Mesenteric fat pad (tissue), 1 donor: ENCODE measurements at places on chromosomes 5 and 9. TPM values are rescaled to one million over a fixed set of nuclear protein-coding genes. Genes with fewer than 3 reads are reported as not detected.

DNA sequence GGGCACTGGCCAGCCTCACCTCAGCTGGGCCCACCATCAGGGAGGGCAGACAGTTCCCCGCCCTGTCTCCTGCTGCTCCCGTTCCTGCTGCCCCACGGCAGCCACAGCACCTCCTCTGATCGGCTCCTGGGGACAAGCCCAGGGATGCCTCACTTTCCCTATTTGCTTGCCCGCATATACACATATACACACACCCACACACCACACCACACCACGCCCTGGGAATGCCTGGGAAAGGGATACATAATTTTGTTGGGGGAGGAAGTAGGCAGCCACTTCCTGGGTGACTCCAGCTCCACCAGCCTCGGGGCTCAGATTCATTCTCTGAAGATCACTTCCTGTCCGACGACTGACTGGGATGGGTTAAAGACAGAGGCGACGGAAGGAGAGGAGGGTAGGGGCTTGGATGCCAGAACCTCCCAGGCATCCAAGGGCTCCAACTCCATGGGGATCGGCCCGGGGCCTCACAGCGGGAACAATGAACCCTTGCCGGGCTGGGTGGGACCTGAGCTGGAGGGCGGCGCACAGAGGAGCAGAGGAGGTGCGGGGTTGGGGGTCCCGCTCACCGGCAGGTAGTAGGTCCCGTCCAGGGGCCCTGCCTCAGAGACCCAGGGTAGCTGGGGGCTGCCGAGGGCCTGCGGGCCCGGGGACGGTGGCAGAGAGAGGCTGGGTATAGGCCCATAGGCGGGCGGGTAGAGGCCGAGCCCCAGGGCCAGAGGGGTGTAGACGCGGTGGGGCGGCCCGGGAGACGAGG lies 2.0 kb upstream of the MZB1 start:
- DNase-seq: no peak

DNA sequence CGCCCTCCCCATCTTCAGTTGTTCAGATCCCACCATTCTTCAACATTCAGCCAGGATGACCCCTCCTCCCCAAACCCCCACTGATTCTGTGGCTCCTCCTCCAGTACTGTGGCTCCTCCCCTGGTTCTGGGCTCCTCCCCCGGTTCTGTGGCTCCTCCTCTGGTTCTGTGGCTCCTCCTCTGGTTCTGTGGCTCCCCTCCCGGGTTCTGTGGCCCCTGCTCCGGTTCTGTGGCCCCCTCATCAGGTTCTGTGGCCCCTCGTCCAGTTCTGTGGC lies 32.8 kb downstream of the C5orf15 start:
- DNase-seq: no peak

- no peak for DNase-seq
These were observed 31.6 kb upstream of the TENT4A start for GRCh38 chr5:6681682-6682081.

GRCh38 chr9:36250079-36250478 lies 8.2 kb downstream of the GNE start:
- DNase-seq: no peak

DNA sequence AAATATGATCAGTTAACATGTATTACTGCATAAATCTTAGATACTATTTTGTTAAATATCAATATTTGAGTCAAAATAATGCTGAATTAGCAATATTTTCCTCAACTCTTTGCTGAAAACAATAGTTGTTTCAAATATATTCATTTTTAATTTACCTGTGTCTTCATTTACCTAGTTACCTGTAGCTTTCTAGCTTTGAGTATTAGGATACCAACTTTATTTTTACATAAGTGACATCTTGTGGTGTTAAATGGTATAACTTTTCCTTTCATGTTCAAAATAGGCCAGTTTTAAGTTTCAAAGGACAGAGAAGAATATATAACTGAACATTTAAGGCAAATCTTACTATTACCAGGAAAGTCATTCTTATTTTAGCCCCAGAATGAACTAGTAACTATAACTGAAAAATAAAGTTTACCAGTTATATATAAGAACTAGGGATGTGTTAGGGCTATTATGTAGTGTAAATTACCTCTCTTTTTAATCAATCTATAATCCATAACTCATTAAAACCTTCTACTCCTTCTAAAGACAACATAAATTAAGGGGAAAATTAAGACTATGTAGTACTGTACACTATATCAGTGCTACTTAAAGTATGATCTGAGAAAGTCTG lies 25.3 kb downstream of the AP3B1 start:
- no peak for DNase-seq

DNA sequence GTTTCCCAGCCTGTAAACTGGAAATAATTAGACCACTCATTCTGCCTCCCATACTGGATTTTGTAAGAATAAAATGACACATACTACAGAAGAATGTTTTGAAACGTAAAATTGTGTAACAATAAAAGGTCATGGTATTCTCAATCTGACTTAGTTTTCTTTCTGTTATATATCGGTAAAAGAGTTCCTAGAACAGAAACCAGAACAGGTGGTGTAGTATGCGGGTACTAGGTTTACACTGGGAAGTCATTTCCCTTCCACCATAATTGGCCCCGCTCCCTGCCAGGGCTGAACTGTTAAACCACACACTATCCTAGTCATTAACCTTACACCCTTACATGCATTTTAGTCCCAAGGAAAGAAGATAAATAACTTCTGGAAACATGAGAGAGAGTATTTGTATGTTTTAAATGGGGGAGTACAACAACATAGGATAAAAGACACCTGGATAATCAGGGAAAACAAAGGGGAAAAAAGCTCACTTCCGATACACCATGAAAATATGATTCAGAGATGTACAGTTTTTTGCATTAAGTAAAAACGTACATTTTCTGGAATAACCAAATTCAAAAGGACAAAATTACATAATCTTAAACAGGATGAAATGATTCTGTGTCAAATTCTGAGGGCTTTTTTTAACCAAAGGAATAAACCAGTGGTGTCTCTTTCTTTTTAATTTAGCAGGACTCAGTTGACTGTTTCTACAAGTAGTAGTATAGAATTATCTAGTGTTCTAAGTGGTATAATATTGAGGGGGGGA lies 199.7 kb downstream of the GLIS3 start:
- no peak for DNase-seq

GRCh38 chr9:92637326-92637725 lies 32.6 kb downstream of the IPPK start:
- DNase-seq: peak; percentile 82

GRCh38 chr5:119032656-119033055 lies 38.2 kb upstream of the DMXL1 start:
- no peak for DNase-seq

DNA sequence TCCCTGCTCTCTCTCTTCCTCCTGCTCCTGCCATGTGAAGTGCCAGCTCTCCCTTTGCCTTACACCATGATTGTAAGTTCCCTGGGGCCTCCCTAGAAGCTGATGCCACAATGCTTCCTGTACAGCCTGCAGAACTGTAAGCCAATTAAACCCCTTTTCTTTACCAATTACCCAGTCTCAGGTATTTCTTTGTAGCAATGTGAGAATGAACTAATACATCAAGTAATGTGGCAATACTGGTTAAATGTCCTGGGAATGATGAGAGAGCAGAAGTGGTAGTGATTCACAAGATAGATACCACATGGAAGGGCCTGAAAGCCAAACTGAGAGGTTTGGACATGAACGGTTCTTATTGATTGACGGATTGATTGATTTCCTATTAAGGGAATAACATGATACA lies 62.6 kb upstream of the IL12B start:
- no peak for DNase-seq

DNA sequence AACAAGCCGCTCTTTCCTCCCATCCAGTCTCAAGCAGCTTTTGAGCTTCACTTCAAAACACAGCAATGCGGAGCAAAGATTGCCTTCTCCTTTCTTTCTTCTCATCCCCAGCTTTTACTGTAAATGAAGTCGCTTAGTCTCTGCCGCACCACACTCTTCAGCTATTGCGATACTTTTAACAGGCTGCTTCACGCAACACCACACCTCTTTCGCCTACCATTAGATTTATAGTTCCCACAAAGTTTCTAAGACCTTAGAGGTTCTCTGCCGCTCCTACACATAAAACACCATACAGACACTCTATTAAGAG lies 711 bp downstream of the PGGT1B start:
- DNase-seq: no peak

- DNase-seq: no peak
These were observed 539.9 kb downstream of the ZNF608 start for GRCh38 chr5:124206540-124206939.

GRCh38 chr5:164475339-164475977 lies 970.0 kb downstream of the MAT2B start:
- DNase-seq: no peak

DNA sequence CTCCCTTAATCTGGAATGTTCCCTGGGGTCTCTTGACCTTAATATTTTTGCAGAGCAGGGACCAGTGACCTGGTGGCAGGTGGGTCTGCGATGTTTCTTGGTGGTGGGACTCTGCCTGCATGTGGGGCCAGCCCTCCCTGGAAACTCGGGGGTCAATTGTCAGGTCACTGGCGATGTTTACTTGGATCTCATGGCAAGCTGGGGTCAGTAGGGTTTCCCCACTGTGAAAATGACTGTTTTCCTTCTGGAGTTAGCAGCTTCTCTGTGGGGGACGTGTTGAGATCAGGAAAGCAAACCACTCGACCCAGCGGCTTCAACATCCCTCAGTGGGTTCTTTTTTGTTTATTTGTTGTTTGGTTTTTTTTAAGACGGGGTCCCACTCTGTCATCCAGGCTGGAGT lies 73.9 kb downstream of the KCNT1 start:
- DNase-seq: no peak

- no peak for DNase-seq
These were observed at the start of gene GRK6 for GRCh38 chr5:177426566-177427210. Gene GRK6 (plus strand): TSS chr5:177426676. CDS start chr5:177426846, 170 bp downstream.

Gene UBAC1
- 36.3 TPM for total RNA-seq

Gene CDX1
- total RNA-seq: 0.35 TPM

Gene UAP1L1
- 28.1 TPM for total RNA-seq

Gene MLANA
- total RNA-seq: not detected

Gene NPM1
- total RNA-seq: 526 TPM

Gene GLRA1
- not detected for total RNA-seq

Gene TAF11L6
- not detected for total RNA-seq

Gene PIP5K1B
- total RNA-seq: 0.74 TPM

Gene CCL21
- total RNA-seq: 18.0 TPM

Gene ELAVL2
- not detected for total RNA-seq

Gene ANKHD1
- total RNA-seq: 90.5 TPM
